PC-9 (cell line): ENCODE measurements at places on chromosomes 12 and 14.

GRCh38 chr12:127809275-127809674, 457.7 kb upstream of the TMEM132C start:
- no peak for DNase-seq
- H3K27me3 ChIP-seq = no peaks in the 10 kb centered on the region
- H3K27ac ChIP-seq = no peak overlapping the region
- H3K4me1 ChIP-seq = no peaks in the 10 kb centered on the region
- H3K36me3 ChIP-seq = no peaks in the 10 kb centered on the region

GRCh38 chr14:69581316-69581935, 6.8 kb upstream of the CCDC177 start:
- no peak for DNase-seq
- no peak overlapping the region for H3K27ac ChIP-seq
- no peaks in the 10 kb centered on the region for H3K36me3 ChIP-seq
- H3K27me3 ChIP-seq = no peaks in the 10 kb centered on the region

DNA sequence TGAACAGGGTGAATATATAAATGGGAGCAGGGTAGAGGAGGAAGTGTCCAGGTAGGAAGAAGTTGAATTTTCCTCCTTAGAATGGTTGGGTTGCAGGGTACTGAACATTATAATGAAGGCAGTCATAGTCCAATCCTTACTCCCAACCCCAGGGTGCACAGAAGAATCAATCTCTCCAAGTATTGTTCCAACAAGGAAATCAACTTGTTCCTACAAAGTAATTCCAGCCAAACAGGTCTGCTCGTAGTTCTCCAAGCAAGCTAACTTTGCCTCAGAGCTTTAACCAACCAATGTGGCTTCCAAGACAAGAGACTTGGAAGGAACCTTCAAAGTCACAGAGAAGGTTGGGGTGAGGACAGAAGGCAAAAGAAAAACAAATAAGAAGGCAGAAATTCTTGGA, 527.2 kb downstream of the MED13L start:
- DNase-seq = no peak
- peaks cover 31% of the 10 kb centered on the region for H3K27me3 ChIP-seq
- no peak overlapping the region for H3K27ac ChIP-seq
- no peak overlapping the region for H3K4me3 ChIP-seq
- no peaks in the 10 kb centered on the region for H3K4me1 ChIP-seq

- H3K36me3 ChIP-seq = no peaks in the 10 kb centered on the region
- DNase-seq = no peak
- H3K4me3 ChIP-seq = no peak overlapping the region
- no peak overlapping the region for H3K27ac ChIP-seq
- no peaks in the 10 kb centered on the region for H3K4me1 ChIP-seq
Observed at GRCh38 chr14:100106250-100107112, 41.3 kb downstream of the EVL start.

DNA sequence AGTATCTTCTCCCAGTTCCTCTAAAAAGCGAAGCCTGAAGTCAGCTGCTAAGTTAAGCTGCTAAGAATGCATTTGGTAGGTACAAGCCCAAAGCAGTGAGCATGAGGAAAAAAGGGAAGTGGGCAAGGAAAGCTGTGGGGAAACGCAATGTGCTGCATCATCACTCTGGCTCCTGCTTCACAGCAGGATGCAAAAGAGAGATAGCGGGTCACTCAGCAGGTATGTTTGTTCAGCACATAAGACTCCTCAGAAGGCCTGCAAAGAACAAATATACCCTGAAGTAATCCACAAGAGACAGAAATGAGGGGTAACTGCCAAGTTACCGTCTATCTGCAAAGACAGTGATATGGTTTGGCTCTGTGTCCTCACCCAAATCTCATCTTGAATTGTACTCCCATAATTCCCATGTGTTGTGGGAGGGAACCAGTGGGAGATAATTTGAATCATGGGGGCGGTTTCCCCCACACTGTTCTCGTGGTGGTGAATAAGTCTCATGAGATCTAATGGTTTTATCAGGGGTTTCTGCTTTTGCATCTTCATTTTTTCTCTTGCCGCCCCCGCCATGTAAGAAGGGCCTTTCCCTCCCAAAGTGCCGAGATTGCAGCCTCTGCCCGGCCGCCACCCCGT, 127.4 kb upstream of the EGLN3 start:
- no peaks in the 10 kb centered on the region for H3K27me3 ChIP-seq
- no peak overlapping the region for H3K4me3 ChIP-seq
- no peak for DNase-seq
- H3K36me3 ChIP-seq = no peaks in the 10 kb centered on the region
- peaks cover 39% of the 10 kb centered on the region for H3K4me1 ChIP-seq
